Astrocyte (in vitro differentiated cells and primary cell): ENCODE measurements at places on chromosomes 3 and 15. TPM values are rescaled to one million over a fixed set of nuclear protein-coding genes. Genes with fewer than 3 reads are reported as not detected.

KLF15 gene
- 0.29 and 0.34 TPM in 2 replicates for total RNA-seq

FAM107A gene
- total RNA-seq: not detected in 2 replicates

SCAMP5 gene
- 18.7 and 23.1 TPM in 2 replicates for total RNA-seq

GRK7 gene
- not detected in 2 replicates for total RNA-seq

GRCh38 chr3:12560505-12561190, 3.8 kb downstream of the MKRN2 start:
- DNase-seq: no peak
- H3K4me3 ChIP-seq: no peak overlapping the region
- H3K4me1 ChIP-seq: peaks cover 11% of the 10 kb centered on the region
- H3K36me3 ChIP-seq: no peaks in the 10 kb centered on the region
- no peaks in the 10 kb centered on the region for H3K27me3 ChIP-seq
- H3K27ac ChIP-seq: no peak overlapping the region

- no peak overlapping the region for H3K4me3 ChIP-seq
- H3K27ac ChIP-seq: no peak overlapping the region
- no peaks in the 10 kb centered on the region for H3K27me3 ChIP-seq
These were observed 84.7 kb downstream of the LINGO1 start for GRCh38 chr15:77547801-77548588.

GRCh38 chr3:31244929-31245817, 287.6 kb upstream of the STT3B start:
- no peak for DNase-seq
- no peaks in the 10 kb centered on the region for H3K36me3 ChIP-seq

GRCh38 chr15:64854041-64854440, 12.3 kb downstream of the PLEKHO2 start:
- H3K4me1 ChIP-seq: peaks cover 27% of the 10 kb centered on the region
- H3K36me3 ChIP-seq: no peaks in the 10 kb centered on the region
- H3K4me3 ChIP-seq: no peak overlapping the region
- H3K27me3 ChIP-seq: no peaks in the 10 kb centered on the region
- peak; percentile 35 for DNase-seq

DNA sequence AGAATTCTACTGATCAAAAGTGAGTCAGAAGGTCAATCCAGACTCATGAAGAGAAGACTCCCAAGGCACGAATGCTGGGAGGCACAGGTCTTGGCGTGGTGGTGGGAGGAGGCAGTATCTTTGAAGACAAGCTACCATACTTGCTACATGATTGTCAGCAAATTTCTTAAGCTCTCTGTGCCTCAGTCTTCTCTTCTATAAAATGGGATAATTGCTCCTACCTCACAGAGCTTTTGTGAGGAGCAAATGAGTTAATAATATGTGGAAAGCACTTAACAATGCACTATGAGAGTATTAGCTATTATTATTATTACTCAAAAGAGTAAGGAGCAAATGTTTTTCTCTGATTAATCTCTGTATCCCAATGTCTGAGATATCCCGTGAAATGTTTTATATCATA, 36.2 kb downstream of the EHD4 start:
- H3K4me1 ChIP-seq: peaks cover 58% of the 10 kb centered on the region
- no peak for DNase-seq
- no peak overlapping the region for H3K4me3 ChIP-seq
- peak overlapping the region; percentile 80 for H3K27ac ChIP-seq
- peaks cover 4% of the 10 kb centered on the region for H3K36me3 ChIP-seq

GRCh38 chr3:127886231-127886955, 28.6 kb upstream of the KBTBD12 start:
- no peaks in the 10 kb centered on the region for H3K27me3 ChIP-seq
- H3K4me1 ChIP-seq: peaks cover 30% of the 10 kb centered on the region
- DNase-seq: no peak
- no peak overlapping the region for H3K4me3 ChIP-seq
- H3K27ac ChIP-seq: no peak overlapping the region
- H3K36me3 ChIP-seq: no peaks in the 10 kb centered on the region

DNA sequence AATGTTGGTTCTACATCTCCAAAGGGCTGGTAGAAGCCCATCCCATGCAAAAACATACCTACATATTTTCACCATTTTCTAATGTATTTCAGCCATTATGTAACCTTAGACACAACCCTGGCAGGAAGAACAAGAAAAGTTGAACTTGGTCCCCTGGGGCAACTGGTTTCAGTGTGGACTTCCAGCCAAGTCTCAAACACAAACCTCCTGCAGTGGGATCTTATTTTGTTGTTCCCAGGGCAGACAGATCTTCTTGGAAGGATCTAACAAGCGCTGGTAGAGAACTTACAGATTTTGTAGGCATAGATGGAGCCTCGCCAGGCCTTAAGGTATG, 96.3 kb downstream of the ADAMTS17 start:
- H3K27ac ChIP-seq: no peak overlapping the region
- DNase-seq: no peak
- no peaks in the 10 kb centered on the region for H3K36me3 ChIP-seq
- H3K27me3 ChIP-seq: peaks cover 2% of the 10 kb centered on the region
